Stimulated activated CD4-positive, alpha-beta T cell treated with anti-CD3 and anti-CD28 coated beads, Interleukin-2, amount 100 ng/mL, for 48 hours (primary cell): ENCODE measurements at places on chromosomes 3 and 15.

- DNase-seq: no peak
Observed at GRCh38 chr3:86828751-86829150, 162.2 kb downstream of the VGLL3 start.

- DNase-seq: no peak
Observed at GRCh38 chr3:140399871-140400270, 278.0 kb upstream of the TRIM42 start.

DNA sequence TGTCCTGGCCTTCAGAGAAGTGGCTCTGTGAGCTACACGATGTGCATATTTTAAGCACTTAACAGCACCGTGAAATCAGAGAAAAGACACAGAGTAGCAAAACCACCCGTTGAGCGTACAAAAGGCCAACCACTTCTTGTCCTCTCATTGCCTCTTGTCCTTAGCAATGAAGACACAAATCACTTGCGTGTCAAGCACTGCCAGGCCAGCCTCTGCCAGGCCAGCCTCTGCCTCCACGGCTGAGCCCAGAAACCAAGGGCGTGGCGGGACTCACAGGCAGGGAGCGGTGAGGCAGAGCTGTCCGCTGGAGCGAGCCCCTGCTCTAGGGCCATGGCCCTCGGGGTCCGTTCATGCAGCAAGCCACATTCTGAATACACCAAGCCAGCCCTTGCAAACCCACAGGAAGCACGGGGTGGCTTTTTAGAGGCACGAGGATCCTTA, 4.0 kb downstream of the MUC4 start:
- DNase-seq: no peak

- DNase-seq: no peak
Observed at GRCh38 chr15:78751602-78751979, 59.7 kb downstream of the ADAMTS7 start.

DNA sequence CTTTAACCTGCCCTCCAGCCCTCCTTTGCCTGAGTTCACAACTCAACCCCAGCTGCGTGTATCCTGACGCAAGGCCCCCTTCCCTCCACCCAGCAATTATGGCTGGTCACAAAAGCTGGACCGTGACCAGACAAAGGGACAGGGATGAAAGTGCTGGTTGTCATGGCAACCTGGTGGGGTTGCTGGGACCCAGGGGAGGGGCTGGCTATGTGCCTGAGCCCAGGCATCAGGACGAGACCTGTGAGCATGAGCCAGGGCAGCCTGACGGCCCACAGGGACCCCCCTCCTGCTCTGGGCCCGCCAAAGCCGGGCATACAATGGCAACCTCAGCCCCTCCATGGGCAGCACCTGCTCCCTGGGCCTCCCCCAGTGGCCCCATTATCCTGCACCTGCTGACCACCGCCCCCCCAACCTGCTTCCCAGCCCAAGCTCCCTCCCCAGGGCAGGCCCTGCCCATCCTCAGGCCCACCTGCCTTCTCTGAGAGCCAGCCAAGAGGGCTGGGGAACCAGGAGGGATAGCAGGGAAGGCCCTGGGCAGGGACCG, 4.5 kb upstream of the DNAH1 start:
- no peak for DNase-seq

DNA sequence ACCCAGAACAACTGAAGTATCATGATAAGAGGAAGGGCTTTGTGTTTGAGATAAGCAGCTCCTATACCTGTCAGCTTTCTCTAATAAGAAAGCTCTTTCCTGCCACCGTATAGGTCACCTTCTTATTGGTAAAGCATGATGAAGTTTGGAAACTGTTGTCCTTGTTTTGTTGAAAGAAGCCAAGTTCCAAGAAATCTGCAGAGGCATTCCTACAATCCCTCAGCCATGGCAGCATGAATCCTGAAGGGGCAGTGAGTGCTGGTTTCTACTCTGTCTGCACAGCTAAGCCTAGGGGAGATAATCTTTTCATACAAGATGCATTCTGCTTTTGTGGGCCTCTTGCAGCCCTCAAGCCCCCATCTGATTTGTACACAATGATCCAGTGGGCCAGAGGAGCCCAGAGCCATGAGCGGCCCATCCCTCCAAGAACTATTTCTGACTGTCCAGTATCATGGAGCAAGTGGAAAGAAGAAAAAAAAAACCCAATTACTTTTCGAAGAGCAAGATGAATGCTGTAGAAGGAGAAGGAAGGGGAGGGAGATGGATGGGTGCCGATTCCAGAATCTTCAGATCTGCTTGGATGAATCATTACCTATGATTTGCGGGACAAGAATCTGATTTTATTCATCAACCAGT, 1.9 kb upstream of the THBS1 start:
- no peak for DNase-seq

- DNase-seq: no peak
Observed at GRCh38 chr3:73052857-73053256, 8.6 kb upstream of the EBLN2 start.

GRCh38 chr15:52020221-52021085, 1.4 kb downstream of the MAPK6 start:
- DNase-seq: no peak

DNA sequence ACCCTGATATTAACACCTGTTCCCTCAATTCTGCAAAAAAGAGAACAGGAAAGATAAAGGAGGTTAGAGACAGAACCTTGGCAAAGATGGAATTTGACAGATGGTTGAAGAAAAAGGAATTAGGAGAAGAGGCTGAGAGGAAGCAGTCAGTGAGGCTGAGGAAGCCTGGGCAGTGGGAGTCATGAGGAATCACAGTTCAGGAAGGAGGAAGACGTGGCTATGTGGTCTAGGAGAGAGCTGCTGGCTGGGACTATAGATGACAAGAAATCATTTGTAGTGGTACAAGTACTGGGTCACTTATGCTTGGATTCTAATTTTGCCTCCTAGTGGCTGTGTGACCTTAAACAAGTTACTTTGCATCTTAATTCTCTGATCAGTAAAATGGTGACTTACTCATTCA, 49.0 kb downstream of the LARS2 start:
- DNase-seq: no peak

DNA sequence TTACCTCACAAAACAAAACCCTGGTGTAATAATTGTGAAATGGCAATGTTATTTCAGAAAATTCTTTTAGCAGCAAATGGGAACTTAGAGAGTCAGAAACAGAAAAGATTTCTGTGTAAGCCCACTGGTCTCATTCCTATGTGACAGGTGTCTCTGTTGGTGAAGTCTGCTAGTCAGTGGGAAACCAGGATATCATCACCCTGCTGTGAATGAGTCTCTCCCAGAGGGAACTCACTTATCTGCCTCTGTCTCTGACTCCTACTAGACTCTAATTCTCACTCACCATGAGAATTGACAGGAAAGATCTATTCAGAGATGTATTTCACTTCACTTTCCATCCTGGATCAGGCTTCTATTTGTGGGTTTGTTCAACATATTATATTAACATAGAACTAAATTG, 266.0 kb downstream of the EPHA3 start:
- DNase-seq: no peak

GRCh38 chr3:168085491-168086119, 10.1 kb downstream of the GOLIM4 start:
- DNase-seq: no peak

GRCh38 chr3:177602601-177603147, 405.4 kb upstream of the TBL1XR1 start:
- no peak for DNase-seq

DNA sequence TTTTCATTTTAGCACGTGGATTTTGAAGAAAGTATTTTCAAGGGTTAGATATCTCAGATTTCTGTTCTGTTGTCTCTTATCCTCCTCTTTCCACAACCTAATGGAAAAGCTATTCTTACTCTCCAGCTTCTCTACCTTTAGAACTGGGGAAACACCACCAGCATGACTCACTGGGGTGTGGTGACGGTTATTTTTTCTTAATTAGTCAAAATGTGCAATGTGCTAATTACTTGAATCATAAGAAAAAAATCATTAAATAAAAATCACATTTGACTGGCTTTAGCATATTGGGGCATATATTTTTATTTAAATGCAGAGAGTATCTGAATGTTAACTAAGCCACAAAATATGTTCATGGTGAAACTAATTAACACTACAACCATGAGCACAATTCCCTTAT, 570.7 kb upstream of the AGTR1 start:
- DNase-seq: no peak

GRCh38 chr15:32877252-32878019, 159.6 kb downstream of the GREM1 start:
- no peak for DNase-seq

DNA sequence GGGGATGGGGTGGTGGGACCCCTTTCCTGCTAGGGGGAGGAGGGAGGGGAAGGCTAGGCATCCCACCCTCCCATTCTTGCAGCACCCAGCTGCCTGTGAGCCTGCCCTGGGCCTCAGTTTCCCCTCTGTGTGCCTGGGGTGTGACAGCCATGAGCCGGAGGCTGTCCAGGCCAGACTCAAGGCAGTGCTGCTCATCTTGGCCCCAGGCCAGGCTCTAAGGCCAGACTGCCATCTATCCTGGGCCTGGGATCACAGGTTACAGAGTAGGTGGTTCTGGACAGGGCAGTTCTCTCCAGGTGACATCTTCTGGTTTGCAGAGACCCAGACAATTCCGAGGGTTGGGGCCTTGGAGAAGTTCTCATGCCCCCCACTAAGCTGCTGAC, 3.3 kb upstream of the VILL start:
- no peak for DNase-seq

DNA sequence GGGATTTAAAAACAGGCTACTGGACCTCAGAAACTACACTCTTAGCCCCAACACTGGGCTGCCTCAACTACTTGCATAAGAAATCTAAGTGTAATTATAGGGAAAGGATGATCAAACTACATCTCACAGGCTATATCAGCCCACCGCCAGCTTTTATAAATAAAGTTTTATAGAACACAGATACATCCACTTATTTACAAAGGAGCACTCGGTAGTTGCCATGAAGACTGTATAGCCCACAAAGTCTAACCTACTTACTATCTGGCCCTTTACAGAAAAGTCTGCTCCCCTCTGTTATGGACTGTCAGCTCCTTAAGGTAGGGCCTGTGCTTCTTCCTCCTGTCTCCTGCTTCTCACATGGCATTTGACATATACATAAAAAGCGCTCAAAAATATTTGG, 9.5 kb downstream of the OSBPL10 start:
- DNase-seq: no peak

GRCh38 chr3:60090548-60090947, 1040.7 kb upstream of the CFAP20DC start:
- DNase-seq: no peak

DNA sequence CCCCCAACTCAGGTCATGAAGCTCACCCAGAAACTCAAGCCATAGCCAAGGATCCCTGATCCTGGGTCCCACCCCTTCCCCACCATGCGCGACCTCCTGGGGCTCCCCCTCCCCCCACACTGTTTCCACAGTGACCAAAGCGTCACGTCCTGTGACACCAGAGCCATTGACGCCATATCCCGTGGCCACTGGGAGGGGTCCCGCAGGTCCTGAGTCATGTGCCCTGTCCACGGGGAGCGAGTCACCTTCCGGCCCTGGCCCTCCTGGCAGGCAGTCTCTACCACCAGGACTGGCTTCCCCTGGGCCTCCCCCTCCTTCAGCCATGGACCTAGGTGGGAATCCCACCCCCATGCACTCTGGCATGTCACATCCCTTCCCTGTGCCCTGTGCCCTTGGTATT, 15.6 kb downstream of the SEMA3F start:
- DNase-seq: no peak

GRCh38 chr3:63232764-63233396, 45.2 kb upstream of the SYNPR start:
- DNase-seq: no peak

DNA sequence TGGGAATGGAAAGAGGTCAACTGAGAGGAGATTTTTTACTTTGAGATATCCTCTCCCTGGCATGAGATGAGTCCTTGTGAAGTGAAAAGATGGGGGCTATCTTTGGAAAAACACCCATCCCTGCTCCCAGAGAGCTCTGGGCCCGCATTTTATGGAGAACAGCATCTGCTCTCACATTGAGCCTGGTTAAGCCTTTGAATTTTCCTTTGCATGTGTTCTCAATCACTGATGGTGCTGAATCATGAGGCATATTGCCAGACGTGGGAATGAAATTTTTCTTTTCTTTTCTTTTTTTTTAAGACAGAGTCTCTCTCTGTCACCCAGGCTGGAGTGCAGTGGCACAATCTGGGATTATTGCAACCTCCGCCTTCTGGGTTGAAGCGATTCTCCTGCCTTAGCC, 24.4 kb downstream of the TMEM45A start:
- no peak for DNase-seq

DNA sequence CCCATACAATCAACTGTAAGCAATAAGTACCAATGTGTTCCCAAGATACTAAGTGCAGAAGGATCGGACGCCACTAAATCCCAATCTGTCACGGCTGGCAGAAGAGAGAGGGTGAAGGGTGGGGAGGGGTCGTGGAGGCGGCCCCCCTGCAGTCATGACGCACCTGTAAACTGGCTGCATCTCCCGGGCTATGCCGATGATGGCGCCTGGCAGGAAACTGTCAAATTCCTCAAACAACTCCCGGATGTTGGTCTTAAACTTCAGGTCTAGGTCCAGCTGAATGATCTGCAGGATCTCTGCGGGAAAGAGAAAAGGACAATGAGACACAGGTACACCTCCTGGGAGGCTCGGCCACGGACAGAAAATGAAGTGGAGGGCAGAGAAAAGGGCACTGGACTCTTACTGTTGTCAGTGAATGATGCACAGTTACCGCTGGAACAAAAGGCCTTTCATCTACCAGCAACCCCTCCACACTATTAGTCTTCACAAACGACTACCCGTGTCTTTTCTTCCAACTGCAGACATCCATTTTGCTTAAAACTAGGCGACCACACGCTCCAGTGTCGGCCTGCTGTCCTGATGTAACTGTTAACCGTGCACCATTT, 114.6 kb downstream of the XXYLT1 start:
- DNase-seq: no peak

DNA sequence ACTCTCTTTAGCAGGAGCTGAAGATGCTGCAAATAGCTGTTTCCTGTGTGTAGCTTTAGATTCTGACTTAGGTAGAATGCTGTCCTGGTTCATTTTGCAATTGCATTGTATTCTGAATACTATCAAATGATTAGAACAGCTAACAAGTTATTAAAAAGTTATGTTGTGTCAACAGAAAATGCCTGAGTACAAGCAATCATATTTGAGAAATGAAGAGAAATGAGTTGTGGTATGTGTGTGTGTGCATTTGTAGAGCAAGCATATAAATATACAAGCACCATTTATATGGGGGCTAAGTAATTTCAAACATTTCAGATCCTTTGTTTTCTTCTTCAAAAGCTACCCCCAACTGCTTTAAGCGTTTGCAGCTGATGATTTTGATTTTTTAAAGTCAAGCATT, 7.8 kb downstream of the ZIC1 start:
- no peak for DNase-seq

GRCh38 chr3:191592105-191592504, 131.1 kb downstream of the PYDC2 start:
- no peak for DNase-seq

DNA sequence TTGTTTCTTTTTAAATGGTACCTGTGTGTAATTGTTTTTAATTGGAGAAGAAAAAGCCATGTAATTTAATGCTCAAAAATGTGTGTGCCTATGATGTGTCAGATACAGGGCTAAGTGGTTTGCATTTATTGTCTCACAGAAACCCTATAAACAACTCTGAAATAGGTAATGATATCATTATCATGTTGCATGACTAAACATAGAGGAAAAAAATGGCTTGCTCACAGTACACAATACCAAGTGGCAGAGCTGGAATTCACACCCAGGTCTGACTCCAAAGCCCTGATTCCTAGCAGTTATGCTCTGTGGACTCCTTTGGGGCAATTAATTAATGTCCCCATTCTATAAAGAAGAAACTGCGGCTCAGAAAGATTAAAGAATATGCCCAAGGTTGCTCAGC, 237.4 kb upstream of the TRIM42 start:
- DNase-seq: no peak

GRCh38 chr15:40630313-40630712, 36.3 kb downstream of the KNL1 start:
- no peak for DNase-seq

GRCh38 chr15:92034227-92034626, 180.7 kb downstream of the SLCO3A1 start:
- DNase-seq: no peak
